Stimulated activated CD8-positive, alpha-beta memory T cell treated with anti-CD3 and anti-CD28 coated beads, Interleukin-4, amount 100 ng/mL, for 1 hour (primary cell): ENCODE measurements at places on chromosomes 12 and 14.

DNA sequence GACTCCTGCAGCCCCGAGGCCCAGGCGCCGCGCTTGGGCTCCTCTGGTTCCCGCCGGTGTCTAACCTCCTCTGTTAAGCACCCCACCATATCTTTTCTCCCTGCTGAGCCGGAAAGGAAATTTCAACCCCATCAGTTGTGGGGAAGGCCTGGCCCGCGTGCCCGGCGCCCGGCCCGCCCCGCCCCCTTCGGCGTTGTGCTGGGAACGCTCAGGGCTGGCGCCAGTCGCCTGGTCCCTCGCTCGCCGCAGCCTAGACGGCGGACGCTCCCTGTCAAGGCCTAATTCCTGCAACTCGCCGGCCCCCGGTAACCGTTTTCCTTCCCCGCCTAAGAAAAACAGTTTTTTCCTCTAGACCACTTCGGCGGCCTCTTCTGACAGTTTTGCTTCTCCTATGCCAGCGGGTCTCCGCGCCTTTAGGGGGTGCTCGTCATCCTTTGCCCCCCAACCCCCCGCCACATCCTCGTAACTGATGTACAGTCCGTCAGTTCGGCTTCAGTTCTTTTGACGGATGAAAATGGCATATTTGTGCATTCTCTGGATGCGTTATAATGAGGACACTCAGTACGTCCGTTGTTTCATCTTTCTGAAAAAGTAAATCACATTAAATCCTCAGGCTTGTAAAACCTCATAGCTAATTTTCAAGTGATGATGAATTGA, 506 bp upstream of the NAP1L1 start:
- DNase-seq: no peak

GRCh38 chr14:100323942-100324307, 786 bp downstream of the SLC25A47 start:
- DNase-seq: no peak

DNA sequence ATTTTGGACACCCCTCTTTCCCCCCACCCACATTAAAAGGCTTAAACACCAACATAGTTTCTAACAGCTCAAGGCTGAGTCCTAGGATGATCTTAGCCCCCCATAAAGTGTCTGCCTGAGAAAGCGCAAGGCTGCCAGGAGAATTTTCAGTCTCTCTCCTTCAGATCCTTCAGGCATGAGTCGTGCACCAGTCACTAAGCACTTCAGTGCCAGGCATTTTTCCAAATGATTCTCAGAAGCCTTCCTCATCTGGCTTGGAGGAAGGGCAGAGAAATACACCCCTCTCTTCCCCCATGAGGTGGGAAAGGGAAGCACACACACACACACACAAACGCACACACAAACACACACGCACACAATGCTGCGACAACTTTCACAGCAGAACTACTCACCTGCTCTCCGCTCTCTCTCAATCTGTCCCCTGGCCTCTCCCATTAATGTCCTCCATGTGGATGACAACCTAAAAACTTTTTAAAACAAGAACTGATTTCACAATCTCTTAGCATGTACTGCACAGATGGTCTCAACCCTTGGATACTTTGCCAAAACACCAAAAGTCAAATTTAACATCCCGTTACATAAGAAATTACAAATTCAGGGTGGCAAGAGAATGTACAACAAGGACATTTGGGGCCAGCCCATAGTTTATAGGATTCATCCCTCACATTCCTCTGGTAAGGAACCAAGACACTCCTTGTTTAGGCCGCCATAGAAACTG, 49.8 kb downstream of the CKAP4 start:
- no peak for DNase-seq

GRCh38 chr12:120886199-120887018, 17.7 kb downstream of the SPPL3 start:
- no peak for DNase-seq

DNA sequence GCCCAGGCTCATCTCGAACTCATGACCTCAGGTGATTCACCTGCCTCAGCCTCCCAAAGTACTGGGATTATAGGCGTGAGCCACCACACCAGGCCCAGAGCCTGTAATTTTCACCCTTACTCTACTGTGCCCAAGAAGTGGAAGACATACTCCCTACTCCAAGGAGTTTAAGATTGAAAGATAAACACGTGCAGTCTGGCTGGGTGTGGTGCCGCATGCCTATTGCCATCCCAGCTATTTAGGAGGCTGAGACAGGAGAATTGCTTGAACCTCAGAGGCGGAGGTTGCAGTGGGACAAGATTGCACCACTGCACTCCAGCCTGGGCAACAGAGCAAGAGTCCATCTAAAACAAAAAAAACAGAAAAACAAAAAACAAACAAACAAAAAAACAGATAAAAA, 90.0 kb downstream of the NINJ2 start:
- DNase-seq: no peak

- DNase-seq: no peak
Measured at GRCh38 chr12:64835901-64836300, 11.5 kb downstream of the TBC1D30 start.

DNA sequence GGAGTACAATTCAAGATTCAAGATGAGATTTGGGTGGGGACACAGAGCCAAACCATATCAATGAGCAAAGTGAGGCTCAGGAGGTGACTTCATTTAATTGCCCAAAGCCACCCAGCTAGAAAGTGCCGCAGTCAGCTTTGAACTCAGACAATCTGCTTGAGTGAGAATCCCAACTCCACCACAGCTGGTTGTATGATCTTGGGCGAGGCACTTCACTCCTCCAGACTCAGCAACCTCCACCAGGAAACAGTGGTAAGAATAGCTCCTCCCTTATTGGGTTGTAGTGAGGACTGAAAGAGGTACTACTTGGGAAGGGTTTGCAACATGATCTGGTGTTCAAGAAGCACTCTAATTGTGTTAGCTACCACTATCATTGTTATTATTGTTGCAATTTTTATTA, 129.2 kb upstream of the RFLNA start:
- DNase-seq: no peak

- no peak for DNase-seq
Measured at GRCh38 chr14:20512177-20512905, 7.0 kb downstream of the RNASE10 start.

DNA sequence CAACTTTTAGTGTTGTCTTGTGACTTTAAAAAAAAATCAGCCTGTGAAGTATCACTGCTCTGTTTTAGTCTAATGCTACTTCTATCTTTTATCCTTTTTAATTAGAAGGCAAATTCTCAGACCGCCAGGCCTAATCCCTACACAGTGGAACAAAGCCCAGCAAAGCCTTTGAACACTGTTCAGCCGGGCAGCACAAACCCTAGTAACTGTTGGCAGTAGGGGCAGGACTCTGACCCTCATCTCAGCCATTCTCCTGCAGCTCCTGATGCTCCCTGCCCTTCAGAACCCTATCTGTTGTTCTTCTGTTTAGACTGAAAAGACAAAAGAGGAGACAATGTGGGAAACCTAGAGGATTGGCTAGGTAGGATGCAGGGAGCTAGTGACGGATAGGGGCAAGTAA, 78.0 kb upstream of the OTX2 start:
- no peak for DNase-seq

- DNase-seq: no peak
Measured at GRCh38 chr12:54350743-54351142, 13.5 kb downstream of the GPR84 start.

- DNase-seq: no peak
Measured at GRCh38 chr12:1732914-1733313, 42.0 kb downstream of the ADIPOR2 start.

DNA sequence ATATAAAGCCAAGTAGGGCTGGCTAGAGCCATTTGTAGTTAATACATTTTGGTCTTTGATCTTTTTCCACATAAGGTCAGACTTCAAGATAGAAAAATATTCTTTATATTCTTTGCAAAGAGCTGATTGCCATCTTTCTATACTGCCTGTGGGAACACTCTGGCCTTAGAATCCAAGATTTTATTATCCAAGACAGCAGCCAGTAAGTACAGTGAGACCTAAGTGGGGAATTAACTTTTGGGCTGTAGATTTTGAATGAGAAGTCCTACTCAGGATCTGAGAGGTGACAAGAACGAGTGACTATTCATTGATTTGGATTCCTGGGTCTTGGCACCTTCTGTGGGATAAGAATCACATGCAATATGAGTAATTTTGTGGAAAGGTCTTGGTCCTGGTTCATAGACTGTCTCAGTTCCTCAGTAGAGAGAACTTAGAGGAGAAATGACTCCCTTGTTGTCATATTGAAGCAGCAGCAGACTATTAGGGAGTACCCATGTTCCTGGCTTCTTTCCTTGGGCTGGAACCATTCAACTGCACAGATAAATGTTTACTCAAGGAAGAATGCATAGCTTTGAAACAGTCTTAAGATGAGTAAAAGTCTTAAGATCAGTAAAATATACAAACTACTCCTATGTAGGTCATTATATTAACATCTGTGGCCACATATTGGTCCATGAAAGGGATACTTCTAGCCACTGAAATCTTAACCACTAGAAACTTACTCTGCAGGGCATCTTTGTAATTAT, 353.8 kb downstream of the RAD51B start:
- DNase-seq: no peak

- no peak for DNase-seq
Measured at GRCh38 chr14:70498191-70498590, 36.6 kb downstream of the ADAM20 start.

GRCh38 chr12:45731190-45731775, 1.8 kb downstream of the ARID2 start:
- no peak for DNase-seq

- no peak for DNase-seq
Measured at GRCh38 chr12:52244615-52244994, 11.6 kb downstream of the KRT7 start.
